ENCODE measurements at places on chromosomes 16 and 17.

GRCh38 chr16:50407351-50407750 is 38.6 kb upstream of the BRD7 start:
- no peak for DNase-seq

- peak; percentile 80 for DNase-seq
Observed at GRCh38 chr17:8126491-8127066, 2.7 kb upstream of the HES7 start.

GRCh38 chr17:4542003-4542725 is 13.0 kb downstream of the MYBBP1A start:
- DNase-seq: no peak

DNA sequence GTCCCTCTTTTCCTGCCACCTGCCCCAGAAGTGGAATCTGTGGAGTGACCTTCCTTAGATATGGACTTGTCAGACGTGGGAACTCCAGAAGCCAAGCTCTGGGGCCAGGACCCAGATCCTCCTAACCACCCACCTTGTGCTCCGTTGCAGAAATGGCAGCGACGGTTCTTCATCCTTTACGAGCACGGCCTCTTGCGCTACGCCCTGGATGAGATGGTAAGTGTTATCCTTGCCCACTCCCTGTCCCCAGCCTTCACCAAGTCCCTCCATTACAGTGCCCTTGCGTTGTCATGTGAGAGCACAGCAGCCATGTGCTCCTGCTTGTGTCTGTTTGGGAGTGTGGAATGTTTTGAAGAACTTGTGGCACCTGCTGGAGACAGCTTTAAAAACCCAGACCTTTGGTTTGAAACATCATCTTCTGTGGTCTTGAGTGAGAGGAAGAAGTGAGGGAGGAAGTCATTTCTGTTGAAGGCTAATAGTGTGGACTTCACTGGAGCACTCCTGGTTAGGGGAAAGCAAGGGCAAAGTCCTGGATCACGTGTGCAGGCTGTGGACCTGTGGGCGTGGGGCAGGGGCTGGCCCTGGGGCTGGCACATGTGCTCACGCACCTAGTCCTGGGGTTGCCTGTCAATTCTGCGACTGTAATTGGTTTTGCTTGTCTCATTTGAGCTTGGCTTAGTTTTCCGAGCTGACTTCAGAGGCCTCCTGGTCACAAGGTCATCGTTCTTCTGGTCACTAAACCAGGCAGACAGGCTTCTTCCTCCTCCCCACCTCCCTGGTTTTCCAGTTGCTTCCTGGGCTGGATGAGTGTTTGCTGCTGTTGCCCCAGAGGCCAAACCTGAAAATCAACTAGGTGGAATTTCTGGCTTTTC is 35.8 kb downstream of the MPRIP start:
- DNase-seq: no peak

DNA sequence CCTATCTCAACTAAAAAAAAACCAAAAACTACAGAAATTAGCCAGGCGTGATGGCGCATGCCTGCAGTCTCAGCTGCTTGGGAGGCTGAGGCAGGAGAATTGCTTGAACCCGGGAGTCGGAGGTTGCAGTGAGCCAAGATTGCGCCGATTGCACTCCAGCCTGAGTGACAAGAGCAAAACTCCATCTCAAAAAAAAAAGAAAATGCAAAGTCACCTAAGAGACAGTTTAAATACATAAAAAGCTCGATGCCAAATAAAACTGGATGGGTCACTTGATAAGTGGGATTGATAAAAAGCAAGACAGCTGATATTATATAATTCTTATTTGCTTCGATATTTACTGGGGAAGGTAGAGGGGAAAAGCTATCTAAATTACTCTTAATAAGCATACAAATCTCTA is 15.8 kb upstream of the KANSL1 start:
- no peak for DNase-seq

DNA sequence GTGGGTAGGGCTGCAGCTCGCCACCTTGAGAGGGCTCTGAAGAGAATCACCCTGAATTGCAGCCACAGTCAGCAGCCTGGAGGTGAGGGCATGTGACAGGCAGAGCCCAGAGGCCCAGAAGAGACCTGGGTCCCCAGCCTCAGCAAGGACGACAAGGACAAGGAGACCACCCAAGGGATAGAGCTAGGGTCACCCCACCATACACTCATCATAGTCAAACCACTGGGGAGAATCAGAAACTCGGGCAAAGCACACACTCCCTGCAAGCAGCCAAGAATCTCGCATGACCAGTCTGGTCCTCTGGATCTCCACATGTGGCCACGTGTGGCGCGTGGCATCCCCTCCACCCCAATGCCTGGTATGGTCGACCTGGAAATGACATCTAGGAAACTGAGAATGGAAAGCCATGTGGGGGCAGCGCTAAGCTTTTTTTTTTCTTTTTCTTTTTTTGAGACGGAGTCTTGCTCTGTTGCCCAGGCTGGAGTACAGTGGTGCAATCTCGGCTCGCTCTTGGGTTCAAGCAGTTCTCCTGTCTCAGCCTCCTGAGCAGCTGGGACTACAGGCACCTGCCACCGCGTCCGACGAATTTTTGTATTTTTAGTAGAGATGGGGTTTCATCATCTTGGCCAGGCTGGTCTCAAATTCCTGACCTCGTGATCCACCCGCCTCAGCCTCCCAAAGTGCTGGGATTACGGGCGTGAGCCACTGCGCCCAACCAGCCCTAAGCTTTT is 4.6 kb upstream of the SPHK1 start:
- DNase-seq: no peak

DNA sequence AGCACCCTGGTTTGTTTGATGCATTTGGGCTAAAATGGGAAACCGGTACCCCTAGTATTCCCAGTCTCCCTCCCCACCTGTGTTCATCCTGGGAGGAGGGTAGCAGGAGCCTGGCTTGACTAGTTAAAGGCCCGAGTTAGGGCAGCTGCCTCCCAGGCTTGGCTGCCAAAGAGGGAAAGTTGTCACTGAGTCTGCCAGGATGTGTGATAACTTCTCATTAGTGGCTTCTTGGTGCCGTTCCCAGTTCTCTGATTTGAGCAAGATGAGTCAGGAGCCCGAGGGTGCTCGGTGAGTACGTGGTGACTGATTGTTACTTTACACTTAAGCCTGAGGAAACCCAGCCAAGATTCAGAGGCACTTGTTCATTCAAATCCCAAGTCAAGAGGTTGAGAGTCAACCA is 2.5 kb downstream of the KRT32 start:
- no peak for DNase-seq

- DNase-seq: no peak
Observed at GRCh38 chr16:47826070-47826469, 329.7 kb downstream of the ABCC12 start.

DNA sequence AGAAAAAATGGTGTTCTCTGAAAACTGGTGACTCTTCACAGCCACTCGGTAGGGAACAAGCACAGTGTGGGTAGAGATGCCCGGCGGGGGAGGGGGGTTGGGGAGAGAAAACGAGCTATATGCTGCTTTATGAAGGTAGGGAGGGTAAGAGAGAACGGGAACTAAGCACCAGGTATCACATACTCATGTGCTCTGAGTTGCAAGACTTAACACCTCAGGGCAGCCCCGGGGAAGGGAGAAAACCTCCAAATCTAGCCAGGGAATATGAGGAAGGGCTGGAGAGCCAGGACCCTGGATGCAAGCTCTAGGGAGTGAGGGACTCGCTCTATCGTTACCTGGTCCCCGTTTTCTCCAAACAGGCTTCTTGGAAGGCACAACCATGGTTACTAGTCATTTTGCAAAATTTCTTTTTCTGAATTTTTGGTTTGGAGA is 35.3 kb downstream of the HIC1 start:
- no peak for DNase-seq

GRCh38 chr16:89548344-89549006 is 12.0 kb upstream of the RPL13 start:
- DNase-seq: no peak

- no peak for DNase-seq
Observed at GRCh38 chr16:73011926-73012325, 36.0 kb downstream of the ZFHX3 start.

DNA sequence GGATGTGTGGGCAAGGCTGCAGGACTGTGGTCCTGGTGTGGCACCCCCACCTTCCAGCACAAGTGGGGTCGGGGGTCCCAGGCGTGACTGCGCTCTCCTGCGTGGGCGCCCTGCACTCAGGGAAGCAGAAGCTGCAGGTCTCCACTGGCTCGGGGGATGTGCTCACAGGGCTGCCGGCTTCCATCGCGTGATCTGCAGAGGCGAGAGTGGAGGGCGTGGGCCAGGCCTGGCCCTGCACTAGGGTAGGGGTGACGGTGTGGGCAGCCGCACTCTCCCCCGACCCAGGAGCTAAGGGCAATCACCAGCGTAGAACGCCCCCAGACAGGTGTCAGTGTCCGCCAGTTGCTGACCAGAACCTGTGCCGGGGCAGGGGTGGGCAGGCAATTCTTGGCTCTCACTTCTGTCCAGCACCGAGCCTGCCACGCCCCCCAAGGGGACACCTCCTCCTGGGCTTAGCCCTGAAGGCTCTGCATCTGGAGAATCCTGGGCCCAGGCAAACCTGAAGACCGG is 32.3 kb downstream of the TNFRSF13B start:
- DNase-seq: no peak

DNA sequence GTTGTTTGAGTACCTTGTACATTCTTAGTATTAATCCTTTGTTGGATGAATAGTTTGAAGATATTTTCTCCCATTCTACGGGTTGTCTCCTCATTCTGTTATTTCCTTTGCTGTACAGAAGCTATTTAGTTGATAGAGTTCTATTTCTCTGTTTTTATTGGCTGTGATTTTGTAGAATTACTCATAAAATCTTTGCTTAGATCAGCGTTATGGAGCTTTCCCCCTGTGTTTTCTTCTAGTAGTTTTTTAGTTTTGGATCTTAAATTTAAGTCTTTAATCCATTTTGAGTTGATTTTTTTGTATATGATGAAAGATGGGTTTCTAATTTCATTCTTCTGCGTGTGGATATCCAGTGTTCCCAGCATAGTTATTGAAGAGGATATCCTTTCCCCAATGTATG is 45.4 kb downstream of the NFATC3 start:
- DNase-seq: no peak

GRCh38 chr17:77721846-77722160 is 236.7 kb upstream of the TNRC6C start:
- DNase-seq: no peak

- DNase-seq: no peak
Observed at GRCh38 chr17:17108451-17109049, 66.3 kb downstream of the MPRIP start.

- no peak for DNase-seq
Observed at GRCh38 chr16:49436181-49436580, 62.6 kb downstream of the C16orf78 start.

DNA sequence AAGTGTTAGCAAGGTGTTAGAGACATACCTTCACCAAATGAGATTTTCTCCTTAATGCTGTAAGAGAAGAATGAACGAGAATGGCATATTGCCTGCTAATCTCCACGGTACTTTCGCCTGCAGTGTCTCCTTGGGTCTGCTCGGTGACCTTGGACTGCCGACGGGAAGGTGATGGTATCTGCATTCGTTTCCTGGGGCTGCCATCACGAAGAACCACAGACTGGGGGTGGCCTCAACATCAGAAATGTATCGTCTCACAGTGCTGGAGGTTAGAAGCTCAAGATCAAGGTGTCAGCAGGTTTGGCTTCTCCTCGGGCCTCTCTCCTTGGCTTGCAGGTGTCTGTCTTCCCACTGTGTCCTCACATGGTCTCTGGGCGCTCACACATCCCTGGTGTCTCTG is 86.3 kb upstream of the TNRC6C start:
- no peak for DNase-seq

- no peak for DNase-seq
Observed at GRCh38 chr16:57971848-57972247, 920 bp upstream of the CNGB1 start.

GRCh38 chr16:84421081-84421937 is 53.0 kb downstream of the ATP2C2 start:
- no peak for DNase-seq

GRCh38 chr16:89373355-89374110 is 116.8 kb downstream of the ANKRD11 start:
- DNase-seq: no peak

DNA sequence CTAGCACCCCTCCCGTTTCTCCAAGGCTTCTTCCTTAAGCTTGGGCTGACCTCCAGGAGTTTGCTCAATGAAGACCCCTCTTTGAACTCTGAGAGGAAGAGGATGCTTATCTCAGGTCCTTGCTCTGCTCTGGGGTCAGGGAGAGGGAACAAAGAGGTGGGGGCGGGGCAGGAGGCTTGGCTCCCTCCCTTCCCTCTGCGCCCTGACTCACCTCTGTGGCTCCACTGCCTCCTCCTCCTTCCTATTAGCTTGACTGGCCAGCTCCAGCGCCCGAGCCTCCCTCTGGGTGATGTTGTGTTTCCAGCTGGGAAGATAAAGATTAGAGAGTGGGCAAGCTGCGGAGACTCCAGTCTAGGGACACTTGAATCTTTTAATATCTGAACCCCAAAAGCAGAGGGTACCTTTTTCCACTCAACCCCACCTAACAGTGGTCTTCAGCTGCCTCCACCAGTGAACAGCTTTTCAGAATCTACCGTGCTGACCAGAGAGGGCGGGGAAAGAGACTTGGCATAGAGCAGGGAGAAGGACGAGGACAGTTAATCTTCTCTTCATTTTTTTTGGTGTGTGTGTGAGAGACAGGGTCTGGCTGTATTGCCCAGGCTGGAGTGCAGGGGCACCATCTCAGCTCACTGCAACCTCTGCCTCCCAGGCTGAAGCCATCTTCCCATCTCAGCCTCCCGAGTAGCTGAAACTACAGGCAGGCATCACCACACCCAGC is 6.7 kb downstream of the GIP start:
- DNase-seq: peak; percentile 2

DNA sequence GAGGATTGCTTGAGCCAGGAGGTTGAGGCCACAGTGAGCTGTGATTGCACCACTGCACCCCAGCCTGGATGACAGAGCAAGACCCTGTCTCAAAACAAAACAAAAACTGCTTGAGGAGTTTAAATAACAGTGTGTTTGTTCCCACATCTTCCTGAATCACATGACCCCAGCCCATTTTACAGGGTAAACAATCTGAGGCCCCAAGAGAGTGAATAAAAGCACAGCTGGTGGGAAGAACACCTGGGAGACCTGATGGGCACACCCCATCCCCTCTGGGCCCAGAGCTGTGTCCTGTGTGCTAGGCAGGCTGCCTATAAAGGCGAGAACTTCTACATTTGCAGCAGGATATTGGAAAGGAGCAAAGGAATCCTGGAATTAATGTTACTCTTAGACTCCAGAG is 69.6 kb downstream of the PLXDC1 start:
- no peak for DNase-seq

DNA sequence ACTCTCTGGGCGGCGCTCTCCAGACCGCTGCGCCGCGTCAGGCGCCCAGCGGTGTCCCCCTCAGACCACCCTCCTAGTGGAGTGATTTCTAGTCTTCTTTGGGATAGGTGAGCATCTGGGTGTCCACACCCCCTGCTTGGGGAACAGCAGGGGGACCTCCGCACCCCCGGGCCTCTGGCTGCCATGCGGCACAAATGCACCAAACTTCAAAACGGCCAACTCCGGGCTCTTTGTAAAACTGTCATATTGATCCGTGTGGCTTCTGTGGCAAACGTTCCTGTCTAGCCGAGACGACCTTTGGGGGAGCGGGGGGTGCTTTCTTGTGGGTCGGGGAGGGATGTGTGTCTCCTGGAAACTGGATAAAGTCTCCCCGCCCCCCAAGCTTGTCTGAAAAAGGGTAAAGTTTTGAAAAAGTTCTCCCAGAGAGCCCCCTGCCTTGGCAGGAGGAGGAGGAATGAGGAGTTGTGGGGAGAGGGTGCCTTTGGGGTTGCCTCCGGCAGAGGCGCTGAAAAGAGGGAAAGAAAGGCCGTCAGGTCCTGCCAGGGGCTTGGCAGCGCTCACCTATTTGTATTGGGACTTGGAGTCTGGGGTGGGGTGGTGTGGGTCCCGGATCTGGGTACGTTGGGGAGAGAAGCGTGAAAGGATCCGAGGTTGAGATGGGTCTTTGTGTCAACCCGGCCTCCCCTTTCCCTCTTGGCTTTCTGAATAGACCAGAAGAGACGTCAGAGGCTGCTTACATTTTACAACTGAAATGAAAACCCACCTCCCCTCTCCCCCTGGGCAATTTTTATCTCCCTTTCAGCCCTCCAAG is 2.2 kb upstream of the CHD3 start:
- peak; percentile 62 for DNase-seq
